ENCODE measurements at places on chromosomes 1 and 21.

DNA sequence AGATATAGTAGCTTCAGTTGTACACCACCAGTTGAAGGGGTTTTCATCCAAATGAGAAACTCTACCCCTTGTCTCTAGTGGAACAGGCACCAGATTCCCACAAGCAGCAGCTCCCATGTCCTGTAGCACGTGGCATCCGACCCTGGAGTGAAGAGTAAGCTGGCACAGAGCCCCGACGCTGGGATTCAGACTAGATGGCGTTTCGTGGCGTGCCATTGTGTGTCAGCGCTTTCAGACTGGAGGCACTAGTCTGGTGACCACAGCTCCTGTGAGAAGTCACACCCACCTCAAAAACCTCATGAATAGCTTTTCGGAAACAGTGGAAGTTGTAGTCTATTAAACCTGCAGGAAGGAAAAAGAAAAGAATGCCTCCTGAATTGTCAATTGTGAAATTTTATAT is 20.2 kb downstream of the RRAGC start:
- no peak for DNase-seq

- DNase-seq: no peak
Measured at GRCh38 chr1:207871117-207871649, 39.7 kb downstream of the CD34 start.

- no peak for DNase-seq
Measured at GRCh38 chr21:39673736-39674135, 61.0 kb downstream of the B3GALT5 start.

GRCh38 chr1:112636056-112636455 is 16.4 kb downstream of the CAPZA1 start:
- no peak for DNase-seq

- peak; percentile 79 for DNase-seq
Measured at GRCh38 chr21:41068967-41069642, 98.9 kb upstream of the BACE2 start.

DNA sequence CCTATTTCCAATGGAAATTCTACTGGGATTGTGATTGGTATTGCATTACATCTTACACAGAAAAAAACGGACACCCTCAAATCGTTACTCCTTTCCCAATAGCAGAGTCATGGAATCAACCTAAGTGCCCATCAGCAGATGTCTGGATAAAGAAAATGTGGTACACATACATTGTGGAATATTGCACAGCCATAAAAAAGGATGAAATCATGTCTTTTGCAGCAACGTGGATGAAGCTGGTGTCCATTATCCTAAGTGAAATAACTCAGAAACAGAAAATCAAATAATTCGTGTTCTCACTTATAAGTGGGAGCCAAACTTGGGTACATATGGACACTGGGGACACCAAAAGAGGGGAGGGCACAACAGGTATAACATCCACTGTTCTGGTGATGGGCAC is 14.3 kb downstream of the HMGN1 start:
- no peak for DNase-seq

DNA sequence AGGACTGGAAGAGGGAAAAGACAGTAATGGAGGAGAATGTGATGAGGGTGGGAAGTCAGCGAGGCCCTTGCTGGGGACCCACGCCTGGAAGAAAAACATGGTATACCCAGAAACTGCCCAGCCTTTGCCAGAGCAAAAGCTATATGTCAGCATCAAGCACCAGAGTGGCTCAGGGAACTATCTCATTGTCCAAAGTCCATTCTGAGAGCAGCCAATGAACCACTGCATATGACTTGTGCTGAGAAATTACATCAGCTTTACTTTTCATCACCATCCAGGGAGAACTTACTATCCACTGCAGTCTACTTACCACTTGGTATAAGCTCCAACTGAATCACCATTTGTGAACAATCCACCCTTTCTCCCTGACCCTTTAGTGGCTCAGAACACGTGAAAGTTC is 148.1 kb downstream of the TTLL7 start:
- DNase-seq: no peak
